ENCODE measurements at places on chromosomes 1 and 21.

GRCh38 chr1:6026095-6026809, 19.4 kb upstream of the KCNAB2 start:
- no peak for DNase-seq

DNA sequence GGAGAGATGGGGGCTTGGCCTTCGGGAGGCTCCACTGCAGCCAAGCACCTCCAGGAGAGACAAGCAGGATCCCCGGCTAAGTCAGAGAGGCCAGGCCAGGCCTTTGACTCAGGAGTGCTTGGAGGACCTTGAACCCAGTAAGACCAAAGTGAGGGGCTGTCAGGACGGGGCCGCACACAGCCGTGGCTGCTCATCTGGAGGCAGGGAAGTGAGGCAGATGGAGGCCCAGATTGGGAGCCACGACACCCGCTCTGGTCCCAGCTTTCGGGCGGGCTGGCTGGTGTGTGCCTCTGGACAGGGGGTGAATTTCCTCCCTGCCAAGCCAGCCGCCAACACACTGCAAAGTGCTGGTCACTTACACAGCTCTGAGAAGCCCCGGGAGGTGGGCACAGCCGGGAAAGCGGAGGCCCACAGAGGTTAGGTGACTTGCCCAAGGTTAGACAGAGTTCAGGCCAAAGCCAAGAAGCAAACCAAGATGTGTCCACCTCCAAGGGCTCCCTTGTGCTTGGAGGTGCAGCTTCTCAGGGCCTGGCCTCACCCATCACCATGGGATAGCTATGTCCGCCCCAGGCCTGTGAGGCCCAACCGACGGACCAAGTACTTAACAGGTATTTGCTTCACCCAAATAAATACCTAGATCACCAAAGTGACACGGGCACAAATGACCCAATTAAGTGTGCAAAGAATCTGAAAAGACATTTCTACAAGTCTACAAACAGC, 58.3 kb downstream of the CHD5 start:
- DNase-seq = no peak

DNA sequence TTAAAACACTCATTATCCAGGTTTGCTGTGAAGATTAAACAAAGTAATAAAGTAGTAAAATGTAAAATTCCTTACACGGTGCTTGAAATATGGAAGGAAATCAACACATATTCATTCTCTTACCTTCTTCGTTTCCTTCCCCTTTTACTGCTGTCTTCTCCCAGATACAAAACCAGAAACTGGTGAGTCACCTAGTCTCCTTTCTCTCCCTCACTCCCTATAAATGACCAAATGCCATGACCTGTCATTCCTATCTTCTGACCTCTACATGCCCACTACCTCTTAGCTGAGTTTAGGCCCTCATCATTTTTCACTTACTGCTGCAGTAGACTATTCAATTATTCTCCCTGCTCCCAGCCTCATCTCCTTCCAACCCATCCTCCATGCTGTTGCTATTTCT, 4.3 kb upstream of the NR1I3 start:
- DNase-seq = no peak

DNA sequence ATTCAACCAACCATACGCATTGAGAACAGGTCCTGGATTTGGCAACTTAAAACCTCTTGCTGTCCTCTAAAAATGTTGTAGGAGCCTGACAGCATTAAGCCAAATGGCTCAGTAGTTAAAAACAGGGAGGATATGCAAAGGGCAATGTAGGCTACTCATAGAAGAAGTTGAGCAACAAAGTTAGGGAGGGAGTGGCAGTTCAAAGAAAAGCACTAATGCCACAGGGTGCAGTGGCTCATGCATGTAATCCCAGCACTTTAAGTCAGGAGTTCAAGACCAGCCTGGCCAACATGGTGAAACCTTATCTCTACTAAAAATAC, 92.9 kb upstream of the ERG start:
- DNase-seq = no peak

DNA sequence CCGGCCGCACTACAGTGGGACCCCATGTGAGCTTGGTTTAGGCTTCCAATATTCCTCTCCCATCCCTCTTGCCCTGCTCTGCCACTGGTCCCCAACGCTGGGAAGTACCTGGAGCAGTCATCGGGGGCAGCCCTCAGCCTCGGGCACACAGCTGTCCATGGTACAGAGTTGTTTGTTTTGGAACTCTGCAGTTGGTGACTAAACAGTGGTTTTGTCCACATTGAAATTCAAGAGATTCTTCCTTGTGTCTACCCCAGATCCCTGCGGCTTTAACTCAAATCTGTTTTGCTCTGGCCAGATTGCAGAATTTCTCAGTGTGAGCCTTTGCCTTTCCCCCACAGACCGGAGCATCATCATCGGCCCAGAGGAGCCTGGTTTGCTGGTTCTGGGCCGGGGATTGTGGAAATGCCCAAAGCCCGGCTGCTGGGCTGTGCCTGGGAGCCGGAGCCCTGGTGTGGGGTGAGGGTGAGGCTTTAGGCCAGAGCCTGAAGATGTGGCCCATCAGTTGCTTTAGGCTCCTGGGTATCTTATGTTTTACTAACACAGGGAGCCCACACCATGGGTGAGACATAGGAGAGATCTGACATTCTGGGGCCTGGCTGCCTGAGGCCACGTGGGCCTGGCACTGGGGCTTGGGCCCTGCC, 93.2 kb downstream of the ARHGEF10L start:
- DNase-seq = no peak

DNA sequence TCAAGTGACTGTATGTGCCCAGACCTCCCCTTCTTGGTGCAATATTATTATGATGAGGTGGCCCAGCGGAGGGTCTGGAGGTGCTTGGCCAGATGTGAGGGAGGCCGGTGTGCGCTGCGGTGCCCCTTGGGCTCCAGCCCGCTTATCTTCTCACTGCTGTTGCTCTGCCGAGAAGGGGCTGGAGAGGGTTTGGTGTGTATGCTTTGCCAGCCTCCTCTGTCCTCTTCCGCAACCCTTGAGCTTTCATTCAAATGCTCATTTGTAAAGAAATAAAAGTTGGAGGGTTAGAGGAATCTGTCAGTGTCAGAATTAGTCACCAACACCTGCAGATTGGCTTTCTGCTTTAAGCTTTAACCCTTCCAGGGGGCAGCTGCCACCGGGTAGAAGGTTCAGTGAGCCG, 19.7 kb downstream of the RNF220 start:
- no peak for DNase-seq

DNA sequence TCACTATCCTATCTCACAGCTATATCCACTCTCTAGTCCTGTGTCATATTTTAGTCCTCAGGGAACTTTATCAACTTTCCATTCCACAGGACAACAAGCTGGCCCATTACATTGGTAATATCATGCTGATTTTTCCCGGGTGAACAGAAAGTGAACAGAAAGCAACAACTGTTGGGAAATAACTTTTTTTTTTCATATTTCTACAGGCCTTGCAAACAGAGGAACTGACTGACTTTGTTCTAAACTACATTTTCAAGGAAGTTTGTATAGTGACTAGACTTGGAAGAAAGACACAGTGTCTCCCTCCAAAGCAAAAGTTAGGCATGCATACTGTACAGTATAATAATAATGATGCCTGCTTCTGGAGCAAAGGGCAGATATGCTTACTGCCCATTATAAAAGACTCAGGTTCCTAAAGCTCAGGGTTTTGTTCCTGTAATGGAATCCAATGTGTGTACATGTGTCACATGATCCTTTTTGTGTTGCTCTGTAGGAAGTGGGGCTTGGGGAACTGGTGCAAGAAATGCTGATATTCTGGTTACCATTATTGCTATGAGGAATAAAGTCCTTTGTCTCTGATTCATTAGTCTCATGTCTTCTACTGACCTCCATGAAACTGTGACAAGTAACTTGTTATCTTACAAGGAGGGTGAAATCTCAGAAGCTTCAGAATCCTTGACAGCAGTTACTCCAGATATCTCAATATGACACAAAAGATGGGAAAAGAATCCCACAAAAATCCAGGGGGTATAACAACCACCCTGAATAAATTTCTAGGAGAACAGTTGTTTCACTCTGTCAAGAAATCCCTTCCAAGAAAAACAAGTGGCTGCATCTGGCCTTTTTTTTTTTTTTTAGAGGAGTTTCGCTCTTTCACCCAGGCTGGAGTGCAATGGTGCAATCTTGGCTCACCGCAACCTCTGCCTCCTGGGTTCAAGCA, 17.7 kb upstream of the NTPCR start:
- DNase-seq = no peak

GRCh38 chr1:92973203-92973897, 12.1 kb upstream of the DIPK1A start:
- no peak for DNase-seq
